Cerebellar nuclear complex (tissue), 1 donor: ENCODE measurements at places on chromosomes 3 and 15.

GRCh38 chr3:177448987-177449359 is 251.7 kb upstream of the TBL1XR1 start:
- DNase-seq = no peak

DNA sequence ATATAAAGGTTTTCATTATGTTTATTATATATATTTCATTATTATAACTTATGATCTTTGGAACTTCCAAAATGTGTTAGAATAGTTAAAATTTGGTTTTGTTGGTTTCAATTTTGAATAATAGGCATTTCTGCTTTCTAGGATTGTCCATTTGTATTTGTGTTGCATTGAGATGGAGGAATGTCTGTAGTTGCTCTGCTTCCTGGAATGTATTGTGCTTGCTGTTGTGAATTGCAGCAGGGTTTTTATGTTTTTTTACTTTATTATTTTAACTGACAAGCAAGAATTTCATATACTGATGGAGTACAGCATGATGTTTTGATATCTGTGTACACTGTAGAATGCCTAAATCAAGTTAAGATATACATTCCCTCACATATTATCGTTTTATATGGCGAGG is 247.4 kb downstream of the XXYLT1 start:
- no peak for DNase-seq

GRCh38 chr3:168794427-168794826 is 698.7 kb upstream of the GOLIM4 start:
- no peak for DNase-seq

DNA sequence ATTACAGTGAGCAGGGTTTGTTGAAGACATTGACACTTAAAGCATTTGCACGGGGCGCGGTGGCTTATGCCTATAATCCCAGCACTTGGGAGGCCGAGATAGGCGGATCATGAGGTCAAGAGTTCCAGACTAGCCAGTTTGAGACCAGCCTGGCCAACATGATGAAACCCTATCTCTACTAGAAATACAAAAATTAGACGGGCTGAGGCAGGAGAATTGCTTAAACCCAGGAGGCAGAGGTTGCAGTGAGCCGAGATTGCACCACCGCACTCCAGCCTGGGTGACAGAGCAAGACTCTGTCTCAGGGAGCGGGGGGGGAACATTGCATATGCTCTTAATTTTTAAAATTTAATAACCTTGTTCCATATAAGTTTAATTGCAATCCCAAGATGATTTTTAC is 11.9 kb downstream of the STT3B start:
- DNase-seq = no peak

DNA sequence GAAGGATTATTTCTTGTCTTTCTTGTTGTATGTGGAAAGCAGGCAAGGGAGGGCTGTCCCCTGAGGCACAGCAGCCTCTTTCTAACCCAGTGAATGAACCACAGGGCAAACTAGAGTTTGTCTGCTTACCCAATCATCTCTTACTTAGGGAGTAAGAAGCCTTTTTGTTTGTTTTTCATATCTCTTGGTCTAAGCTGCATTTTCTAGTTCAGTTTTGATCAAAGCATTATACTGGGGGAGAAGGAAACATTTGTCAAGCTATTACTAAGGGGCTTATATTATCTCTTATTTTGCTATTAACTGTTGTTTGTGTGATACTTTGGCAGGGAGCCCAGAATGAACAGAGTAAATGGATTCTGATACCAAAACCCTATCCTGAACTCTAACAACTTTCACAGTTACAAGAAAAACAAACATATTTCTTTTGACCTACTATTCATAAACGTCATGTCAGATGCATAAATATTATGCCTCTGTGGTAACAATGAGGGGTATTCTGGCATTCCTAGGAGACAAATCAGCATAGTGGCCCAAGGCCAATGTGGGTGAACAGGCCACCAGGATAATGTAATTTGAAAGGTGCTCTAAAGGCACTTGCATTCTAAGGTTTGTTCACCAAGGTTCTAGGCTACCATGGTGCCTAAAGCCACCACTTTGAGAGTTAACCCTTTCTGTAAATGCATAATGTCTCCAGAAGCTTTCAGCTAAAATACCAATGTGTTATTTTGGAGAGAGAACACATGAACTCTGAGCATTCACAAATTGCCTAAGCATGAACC is 271.6 kb upstream of the ZPLD1 start:
- no peak for DNase-seq

DNA sequence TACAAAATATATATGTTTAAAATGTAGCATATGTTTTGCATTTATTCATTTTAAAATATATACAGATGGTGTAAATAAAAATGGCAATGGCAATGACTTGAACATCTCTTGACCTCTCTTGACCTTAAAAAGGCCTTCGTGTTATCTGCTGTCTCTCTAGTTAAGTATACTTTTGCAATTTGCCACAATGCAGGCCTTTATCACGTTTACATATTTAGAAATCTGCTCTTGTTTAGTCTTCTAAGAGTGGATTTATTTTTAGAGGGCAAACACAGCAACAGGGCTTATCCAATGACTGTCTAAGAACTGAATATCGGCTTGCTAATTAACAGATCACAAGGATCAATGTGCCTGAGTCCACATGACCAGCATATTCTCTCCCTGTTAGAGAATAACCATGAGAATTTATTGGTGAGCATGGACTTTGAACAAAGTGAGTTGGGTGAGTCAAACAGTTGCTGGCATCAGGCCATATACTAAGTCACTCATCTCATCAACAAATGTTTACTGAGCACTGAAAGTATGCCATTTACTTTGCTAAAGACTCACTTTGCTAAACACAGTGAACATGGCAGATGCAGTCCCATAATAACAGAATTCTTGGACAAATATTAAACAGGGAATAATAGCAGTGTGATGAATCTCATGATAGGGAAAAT is 48.2 kb downstream of the MDFIC2 start:
- DNase-seq = no peak

DNA sequence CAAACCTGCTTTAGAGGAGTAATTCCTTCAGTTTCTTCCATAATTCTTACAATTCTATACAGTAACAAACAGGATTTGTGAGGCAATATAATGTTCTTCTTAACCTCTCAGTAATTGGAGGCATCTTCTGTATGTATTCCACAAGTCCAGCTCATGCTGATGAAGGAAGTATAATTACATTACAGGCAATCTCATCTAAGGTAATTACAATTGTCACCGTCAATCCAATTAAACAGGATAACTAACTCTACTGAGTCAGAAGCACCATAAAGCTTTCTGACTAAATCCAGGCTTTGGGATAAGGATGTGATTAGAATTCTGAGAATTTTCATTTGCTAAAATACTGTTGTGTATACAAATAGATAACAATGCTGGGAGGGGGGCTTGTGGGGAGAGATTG is 115.2 kb upstream of the SEMA6D start:
- DNase-seq = no peak

GRCh38 chr3:195111319-195111705 is 159.6 kb downstream of the XXYLT1 start:
- DNase-seq = no peak

DNA sequence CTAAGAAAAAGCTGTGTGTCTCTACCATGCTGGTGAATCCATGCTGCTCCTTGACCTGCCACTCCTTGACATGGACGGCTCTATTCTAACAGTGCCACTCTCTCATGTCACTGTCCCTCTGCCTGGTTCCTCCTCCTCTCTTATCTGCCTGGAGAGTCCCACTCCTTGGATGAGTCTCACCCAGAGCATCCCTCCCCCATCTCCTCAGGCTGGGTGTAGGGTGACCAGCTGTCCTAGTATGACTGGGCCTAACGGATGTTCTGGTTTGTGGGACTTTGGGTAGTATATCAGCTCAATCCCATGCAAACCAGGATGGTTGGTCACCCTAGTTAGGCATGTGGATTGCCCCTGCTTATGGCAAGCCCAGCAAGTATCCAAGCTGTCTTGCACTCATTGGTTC is 54.3 kb downstream of the LIPC start:
- no peak for DNase-seq

DNA sequence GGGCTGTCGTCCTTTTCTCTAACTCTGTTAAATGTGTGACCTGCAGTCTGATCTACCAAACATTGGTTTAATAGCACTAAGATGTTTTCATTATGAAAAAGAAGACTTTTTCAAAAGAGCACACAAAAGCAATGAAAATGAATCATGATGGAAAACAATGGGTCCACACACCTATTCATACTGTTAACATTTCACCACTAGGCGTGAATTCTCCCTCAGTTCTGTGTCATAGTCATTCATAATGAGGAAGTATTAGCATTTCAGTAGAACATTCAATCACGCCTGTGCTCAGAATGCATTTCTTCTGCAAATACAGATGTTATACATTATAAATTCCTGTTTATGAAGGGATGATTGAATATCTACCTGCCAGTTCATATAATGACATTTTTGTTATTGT is 35.9 kb downstream of the EIF4E3 start:
- DNase-seq = no peak

GRCh38 chr3:5054098-5054497 is 68.0 kb upstream of the ARL8B start:
- no peak for DNase-seq

DNA sequence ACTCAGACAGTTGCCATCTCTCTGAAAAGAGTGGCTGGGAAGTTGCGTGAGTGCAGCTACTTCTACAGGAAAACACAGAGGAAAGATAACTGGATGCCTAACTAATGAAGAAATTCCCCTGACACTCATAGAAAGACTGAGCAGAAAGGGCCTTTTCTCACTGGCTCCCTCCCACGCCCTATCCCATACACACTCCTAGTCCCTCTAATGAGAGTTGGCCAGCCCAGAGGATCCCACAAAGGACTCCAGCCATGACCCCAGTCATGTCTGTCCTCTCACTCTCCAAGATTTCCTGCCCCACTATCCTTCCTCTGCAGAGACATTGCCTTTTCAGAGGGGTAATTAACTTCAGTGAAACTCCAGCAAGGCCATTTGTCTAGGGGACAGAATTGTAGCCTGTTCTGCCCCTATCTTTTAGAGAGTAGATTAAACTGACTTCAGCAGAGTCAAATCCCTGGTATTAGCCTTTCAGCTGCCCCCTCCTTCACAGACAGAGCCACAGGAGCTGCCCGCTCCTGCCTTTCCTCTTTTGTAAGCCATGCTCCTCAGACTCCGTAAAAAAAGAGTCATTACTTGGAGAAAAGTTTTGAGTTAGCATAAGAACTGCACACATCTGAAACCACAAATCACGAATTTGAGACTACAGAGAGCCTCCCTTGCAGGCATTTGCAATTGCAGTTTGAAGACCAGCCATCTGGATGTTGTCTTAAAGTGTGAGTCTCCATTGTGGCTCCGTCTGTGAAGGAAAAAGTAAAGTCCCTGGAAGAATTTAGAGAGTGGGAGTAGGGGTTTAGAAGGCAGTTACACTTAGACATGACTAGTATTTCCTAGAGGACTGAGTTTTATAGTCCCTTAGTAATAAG is 129.1 kb upstream of the SEMA6D start:
- no peak for DNase-seq

DNA sequence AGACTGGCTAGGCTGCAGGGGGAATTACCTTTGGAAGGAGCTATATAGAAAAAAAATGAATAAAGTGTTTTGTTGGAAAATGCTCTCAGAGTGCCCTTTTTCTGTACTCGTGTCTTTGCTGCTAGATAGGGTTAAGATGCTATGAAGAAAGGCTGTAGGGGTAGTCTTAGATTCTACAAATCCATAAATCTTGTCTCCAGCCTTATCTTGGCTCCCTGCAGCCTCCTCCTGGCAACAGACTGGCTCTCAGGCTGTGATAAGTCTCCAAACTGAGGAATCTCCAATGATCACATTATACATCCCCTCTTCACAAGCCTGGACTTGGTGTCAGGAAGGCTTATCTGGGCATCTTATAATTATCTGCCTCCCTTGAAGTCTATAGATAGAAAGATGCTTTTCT is 9.3 kb downstream of the LPCAT4 start:
- no peak for DNase-seq

DNA sequence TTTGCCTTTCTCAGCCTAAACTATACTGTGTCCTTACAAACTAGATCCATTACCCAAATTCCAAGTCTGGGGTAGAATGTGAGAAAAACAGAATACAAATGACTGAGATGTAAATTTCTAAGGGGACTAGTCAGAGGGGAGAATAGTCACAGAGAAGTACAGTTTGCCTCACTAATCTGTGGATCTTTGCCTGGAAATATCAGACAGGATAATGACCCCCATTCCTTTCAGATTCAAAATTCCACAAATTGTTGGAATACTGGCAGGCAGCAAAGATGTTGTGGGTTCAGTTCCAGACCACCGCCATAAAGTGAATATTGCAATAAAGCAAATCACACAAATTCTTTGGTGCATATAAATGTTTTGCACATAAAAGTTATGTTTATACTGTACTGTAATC is 762.8 kb upstream of the NR2F2 start:
- no peak for DNase-seq

GRCh38 chr3:159938714-159939113 is 49.9 kb upstream of the IL12A start:
- no peak for DNase-seq

- no peak for DNase-seq
These were observed 3.8 kb downstream of the DNAJB8 start for GRCh38 chr3:128462931-128463330.

DNA sequence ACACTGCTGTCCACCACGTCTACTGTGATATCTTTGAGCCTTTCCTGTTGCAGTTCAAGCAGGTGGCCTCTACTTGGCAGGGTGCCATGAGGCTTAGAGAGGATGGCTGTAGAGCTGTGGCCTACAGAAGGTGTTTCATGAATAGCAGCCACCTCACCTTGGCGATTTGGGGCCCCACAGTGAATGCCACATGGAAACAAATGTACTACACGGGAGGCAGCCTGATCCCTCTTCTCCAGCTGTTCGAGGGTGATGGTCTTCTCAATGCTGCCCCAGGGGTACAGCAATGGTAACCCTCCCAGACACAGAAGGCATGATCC is 70.7 kb downstream of the FAM43A start:
- DNase-seq = no peak

GRCh38 chr3:104126864-104127553 is 1239.7 kb upstream of the ALCAM start:
- no peak for DNase-seq

GRCh38 chr15:53453253-53454105 is 306.0 kb downstream of the WDR72 start:
- DNase-seq = no peak

DNA sequence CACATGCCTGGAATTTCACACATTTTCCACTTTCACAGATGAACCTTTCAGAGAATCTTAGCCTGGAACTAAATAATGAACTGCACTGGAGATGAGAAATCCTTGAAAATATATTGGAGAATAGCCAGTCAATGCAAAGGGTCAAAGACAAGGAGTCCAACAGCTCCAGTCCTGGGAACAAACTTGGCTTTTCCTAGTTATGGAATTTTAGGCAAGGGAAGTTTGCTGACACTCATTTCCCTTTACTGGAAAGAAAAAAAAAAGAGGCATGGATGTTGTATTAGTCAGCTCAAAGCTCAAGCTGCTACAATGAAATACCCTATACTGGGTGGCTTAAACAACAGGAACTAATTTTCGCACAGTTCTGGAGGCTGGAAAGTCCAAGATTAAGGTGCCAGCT is 690.8 kb upstream of the ARPP21 start:
- DNase-seq = no peak
